ENCODE measurements at places on chromosomes 3 and 15.
A peak's percentile ranks its signal among the peaks of the same experiment; 100 is the strongest.

DNA sequence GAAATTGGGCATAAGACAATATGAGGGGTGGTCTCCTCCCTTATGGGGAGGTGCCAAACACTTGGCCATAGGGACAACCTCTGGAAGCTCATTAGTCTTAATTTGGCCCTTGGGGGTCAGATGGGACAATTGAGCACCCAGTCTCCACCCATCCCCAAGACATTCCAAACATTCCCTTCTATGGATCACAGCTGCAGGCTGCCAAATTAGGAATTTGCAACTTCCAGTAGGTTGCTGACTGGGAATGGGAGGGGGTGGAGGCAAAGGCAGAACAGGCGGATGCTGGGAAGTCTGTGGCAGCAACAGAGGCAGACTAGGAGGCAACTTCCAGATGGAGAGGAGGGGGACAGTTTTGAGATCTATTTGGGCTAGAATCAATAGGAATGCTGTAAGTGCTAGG lies 1.4 kb upstream of the PDHB start:
- no peak for DNase-seq

DNA sequence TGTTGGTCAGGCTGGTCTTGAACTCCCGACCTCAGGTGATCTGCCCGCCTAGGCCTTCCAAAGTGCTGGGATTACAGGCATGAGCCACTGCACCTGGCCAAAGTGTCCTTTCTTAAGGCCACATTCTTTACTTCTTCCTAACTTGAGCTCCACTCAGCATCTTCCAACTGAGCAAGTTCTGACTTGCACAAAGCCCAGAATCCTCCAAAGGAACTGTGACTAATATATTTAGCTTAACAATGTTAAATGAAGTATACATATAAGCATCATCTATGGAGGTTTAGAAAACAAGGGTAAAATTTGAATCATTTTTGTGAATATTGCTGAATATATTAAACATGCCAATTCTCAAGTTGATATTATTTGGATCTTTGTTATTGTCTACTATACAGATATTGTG lies 93.7 kb downstream of the SHQ1 start:
- DNase-seq, result no peak

GRCh38 chr15:80835336-80835735 lies 56.2 kb downstream of the CEMIP start:
- DNase-seq, result no peak

DNA sequence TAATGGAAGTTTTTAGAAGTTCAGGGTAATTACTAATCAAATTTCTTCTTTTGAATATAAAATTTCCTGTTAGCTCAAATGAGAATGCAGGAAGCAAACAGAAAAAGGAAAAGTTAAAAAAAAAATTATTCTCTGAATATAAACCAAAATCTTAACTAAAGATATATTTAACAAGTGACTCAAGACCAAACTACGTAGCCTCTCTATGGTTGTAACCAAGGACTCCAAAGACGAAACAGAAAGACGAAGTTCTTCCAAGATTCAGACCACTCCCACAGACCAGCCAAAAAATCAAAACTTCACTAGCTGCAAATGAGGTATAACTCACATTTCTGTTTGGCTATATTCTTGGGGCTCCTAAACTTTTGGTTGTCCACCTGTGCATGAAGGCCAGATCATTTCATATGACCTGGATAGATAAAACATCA lies 846.5 kb upstream of the ALCAM start:
- no peak for DNase-seq

DNA sequence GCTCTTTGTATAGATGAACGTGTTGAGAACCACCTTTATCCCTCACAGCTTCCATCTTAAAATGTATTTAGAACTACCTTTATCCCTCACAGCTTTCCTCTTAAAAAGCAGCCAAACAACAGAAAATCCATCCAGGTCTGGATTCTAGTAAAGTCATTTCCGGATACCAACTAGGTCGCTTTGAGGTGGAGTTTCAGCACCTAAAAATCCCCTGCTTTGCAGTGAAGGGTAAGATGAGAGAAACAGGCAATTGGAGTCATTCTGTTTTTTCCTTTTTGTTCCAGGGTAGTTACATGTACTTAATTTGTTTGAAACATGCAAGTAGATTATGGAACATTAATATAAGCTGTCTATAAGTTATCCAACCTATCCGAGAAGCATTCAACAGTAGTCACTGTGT lies 192.0 kb downstream of the UBE2E2 start:
- no peak for DNase-seq

GRCh38 chr3:15316998-15317435 lies 15.4 kb downstream of the SH3BP5 start:
- DNase-seq, result no peak

DNA sequence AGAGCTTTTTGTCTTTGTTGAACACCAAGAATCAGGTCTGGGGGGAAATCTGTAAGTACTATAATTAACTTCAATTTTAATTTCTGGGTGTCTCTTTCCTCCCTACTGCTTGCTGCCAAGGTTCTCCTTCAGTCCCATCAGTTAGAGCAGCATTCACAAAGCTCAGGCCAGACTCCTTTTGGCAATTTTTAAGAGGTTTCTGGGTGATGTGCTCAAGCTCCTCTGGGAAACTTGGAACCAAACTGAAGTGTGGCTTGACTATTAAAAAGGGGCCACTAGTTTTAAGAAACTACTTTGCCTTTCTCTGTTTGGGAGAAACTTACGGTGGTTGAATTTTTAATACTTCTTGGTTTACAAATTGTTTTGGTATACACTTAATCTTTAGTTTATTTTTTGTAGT lies 227.7 kb upstream of the SOX2 start:
- no peak for DNase-seq

- no peak for DNase-seq
These were observed 20.0 kb downstream of the CMTM6 start for GRCh38 chr3:32482693-32483092.

- DNase-seq, result no peak
These were observed 25.5 kb upstream of the DPPA4 start for GRCh38 chr3:109362823-109363222.

GRCh38 chr3:71226565-71227269 lies 356.8 kb downstream of the FOXP1 start:
- DNase-seq, result peak; percentile 90

DNA sequence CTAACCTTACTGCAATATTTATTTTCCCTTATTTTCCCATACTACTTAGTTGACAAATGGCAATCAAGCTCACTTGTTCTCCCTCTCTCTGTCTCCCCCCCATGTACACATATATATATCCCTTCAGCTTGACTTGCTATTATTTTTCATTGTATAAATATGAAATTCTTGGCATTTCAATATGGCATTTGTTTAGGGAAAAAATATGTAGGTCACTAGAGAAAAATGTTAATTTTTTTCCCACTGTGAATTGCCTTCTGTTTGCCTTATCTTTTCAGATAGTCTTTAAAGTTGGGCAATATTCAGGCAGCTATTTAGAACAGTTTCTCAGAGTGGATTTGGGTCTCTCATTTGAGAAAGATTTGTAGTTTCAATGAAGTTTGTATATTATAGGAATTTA lies 62.8 kb upstream of the UTS2B start:
- DNase-seq, result no peak

- DNase-seq, result no peak
These were observed 551.2 kb upstream of the CCDC54 start for GRCh38 chr3:106825962-106826605.

GRCh38 chr3:169278667-169279066 lies 384.8 kb downstream of the MECOM start:
- DNase-seq, result no peak

DNA sequence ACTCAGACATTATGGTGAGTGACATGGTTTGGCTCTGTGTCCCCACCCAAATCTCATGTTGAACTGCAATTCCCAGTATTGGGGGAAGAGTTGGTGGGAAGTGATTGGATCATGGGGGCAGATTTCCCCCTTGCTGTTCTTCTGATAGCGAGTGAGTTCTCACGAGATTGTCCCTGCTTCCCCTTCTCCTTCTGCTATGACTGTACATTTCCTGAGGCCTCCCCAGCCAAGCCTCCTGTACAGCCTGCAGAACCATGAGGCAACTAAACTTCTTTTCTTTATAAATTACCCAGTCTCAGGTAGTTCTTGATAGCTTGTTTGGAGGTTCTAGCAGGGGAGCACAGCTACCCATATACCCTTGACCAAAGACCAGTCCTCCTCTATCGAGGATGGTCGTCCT lies 45.9 kb downstream of the ADAM10 start:
- no peak for DNase-seq

DNA sequence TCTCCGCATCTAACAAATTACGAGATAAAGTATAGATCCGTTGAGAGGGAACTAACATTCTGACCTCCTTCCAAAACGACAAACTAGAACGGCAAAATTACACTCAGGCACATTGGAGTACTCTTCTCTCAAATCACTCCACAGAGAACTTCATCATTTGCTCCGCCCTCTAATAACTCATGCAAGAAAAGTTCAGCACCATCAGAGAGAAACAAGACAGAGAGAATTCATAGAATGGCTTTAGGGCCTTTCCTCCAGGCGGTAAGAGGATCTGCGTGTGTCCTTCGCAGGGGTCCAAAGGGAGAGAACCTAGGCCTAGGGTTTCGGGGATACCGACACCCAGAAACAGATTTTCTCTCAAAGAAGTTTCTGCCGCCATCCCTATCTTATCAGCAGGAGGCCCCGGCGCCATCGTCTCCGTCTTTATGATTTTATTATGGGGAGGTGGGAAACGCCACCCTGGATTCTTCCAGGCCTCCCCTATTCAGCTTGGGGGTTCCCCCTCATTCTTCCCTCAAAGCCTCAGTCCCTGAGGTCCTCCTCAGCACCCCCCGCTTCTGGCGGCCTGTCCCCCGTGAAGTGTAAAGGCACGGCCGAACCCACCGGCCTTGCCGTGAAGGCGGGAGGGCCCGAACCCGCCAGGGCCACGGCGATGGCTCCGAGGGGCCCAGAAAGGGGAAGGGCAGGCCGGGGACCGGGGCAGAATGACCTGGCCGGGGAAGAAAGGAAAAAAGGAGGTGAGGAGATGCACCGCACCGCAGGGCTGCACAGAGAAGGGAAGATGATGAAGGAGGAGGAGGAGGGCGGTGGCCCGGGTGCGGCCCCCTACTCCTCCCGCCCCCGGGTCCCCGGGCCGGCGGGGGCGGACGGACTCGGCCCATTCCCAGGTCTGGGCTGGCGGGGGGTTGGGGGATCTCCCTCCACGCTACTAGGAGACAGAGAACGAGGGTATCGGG lies 768 bp downstream of the UBXN7 start:
- peak; percentile 19 for DNase-seq
